ENCODE measurements at places on chromosomes 6 and 20.
A peak's percentile ranks its signal among the peaks of the same experiment; 100 is the strongest.

- DNase-seq: no peak
These were observed 52.1 kb downstream of the AIG1 start for GRCh38 chr6:143112837-143113236.

DNA sequence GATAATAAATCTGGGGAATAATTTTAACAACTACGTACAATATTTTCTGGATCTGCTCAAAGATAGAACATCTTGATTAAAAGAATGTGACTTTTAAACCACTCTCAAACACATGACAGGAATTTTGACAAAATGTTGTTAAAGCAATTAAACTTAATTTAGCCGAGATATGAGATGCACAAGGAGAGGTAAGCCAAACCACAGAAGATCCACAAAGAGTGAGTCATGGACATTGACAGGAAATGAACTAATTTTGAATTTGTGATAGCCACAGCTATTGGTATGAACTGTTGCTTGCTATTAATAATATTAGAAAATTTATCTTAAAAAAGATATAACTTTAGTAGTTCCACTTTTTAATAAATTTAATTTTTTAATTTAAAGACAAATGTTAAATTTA is 27.8 kb upstream of the VGLL2 start:
- no peak for DNase-seq

DNA sequence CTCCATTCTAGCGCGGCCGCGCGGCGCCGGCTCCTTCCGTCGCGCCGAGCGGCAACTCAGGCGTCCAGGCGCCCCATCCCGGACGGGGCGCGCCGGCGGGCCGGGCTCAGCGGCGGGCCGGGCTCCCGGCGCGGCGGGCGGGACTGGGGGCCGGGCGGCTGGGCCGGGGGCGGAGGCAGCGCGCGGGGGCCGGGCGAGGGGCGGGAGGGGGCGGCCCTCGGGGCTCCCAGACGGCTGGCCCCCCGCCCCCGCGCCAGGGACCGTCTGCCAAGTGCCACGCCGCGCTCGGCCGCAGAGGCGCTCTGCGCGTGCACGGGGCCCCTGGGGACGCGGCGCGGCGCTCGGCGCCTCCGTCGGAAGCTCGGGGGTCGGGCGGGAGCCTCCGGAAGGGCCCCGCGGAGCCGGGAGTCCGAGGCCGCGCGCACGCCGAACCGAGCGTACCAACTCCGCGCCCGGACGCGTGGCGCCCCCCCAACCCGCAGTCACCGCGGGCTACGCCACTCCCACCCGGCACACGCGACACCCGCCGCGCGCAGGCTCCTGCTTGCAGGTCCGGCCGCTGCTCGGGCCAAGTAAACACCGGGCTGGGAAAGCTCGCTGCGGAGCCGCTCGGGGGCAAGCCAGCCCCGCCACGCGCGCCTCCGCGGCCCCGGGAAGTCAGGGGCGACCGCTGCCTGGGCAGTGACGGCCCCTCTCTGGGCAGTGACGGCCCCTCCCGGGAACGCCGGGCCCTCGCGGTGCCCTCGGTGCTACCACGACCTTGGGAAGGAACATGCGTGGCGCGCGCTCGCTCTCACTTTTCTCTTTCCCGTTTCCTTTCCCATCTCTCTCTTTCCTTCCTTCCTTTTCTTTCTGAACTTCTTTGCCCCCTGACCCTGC is at the start of gene PREX1:
TSS of gene PREX1 (minus strand) at position 145 of the 879 bp plus-strand sequence. CDS start at position 6, 139 bp downstream.
- peak; percentile 78 for DNase-seq

DNA sequence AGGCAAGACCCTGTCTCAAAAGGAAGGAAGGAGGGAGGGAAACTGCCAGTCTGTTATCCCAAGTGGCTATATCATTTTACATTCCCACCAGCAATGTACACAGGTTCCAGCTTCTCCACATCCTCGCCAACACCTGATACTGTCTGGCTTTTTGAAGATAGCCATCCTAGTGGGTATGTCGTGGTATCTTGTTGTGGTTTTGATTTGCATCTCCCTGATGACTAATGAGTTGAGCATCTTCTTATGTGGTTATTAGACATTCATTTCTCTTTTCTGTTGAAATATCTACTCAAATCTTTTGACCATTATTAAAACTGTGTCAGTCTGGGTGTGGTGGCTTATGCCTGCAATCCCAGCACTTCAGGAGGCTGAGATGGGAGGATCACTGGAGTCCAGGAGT is 47.9 kb upstream of the ARID1B start:
- DNase-seq: no peak

DNA sequence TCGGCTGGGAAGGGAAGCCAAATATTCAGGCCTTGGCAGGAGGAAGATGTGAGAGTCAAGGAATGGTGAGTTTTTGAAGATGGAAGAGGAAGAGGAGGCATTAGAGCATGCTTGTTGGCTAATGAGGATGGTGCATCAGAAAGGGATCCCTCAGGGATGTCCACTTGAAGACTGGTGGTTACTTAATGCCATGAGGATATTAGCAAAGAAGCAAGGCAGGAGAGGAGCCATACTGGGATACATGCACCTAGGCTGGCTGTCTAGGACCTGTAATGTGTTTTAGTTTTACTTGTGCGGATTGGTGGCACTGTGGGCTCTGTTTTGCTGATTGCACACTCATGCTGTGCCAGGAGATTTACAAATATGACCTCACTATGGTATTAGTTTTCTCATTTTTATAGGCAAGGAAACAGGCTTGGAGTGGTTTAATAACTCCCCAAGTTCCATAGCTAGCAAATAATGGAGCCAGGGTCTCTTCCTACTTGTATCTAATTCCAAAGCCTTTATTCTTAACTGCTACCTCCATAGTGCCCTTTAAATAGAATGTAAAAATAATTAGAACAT is 37.8 kb downstream of the NCOA7 start:
- DNase-seq: no peak

GRCh38 chr6:139881728-139882211 is 507.3 kb upstream of the CITED2 start:
- DNase-seq: no peak

DNA sequence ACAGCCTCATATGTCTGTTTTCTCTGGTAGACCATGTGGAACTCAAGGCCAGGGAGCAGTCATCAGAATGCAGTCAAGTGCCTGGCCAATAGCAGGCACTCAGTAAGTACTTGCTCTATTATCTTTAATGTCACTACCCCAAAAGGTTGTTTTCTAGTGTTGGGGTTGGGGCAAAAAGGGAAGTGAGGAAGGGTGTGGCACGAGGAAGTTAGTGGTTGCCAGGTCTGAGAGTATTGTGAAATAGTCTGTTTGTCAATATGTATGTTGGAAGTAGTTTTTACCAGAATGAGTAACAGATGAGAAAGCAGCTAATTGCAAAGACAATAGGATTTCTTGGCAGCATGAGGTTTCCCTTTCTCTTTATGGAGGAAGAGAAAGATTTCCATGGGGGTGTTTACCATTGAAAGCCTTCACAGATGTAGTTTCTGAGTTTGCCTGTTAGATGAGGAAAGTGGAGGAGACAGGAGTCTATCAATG is 59.5 kb upstream of the ARMH2 start:
- peak; percentile 96 for DNase-seq

DNA sequence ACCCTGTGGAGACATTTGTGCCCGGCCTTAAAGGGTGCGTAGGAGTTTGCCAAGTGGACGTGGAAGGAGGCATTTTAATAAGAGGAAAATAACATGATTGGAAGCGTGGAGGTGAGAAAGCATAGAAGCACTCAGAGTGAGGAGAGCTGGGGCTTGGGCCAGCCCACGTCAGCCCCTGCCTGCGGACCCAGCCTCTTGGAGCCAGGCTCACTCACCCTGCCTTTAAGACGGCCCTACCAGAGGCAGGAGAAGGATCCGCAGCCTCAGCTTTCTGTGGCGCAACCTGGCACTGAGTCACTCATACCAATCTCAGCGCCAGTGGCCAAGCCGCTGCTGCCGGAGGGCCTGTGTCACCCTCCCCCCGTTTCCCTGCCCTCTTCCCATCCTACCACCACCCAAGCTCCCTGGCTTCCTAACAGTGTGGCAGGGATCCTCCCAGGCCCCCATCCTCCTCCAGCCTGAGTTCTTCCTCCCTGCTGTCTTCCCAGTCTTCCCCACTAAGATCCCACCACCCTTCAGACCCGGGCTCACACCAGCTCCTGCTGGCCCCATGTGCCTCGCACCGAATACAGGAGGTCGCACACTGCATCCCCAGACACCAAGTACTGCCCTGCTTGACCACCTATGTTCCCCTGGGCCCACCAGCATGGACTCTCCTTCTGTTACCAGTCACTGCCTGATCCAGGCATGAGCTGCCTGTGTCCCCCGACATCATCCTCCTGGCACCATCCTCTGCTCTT is 285.2 kb downstream of the UST start:
- DNase-seq: no peak

DNA sequence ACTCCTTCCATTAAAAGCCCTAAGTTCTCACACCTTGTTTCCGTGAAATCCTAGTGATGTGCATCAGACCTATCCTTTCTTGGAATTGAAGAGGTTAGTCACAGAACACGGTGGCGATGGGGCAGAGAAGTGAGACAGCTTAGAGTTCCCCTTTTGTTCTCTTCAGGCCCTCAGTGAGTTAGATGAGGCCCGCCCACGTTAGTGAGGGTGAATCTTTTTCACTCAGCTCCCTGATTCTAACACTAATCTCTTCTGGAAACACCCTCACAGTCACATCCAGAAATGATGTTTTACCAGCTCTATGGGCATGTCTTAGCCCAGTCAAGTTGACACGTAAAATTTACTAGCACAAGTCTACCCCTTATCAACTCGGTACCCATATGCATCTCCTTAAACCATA is 172.7 kb upstream of the NOX3 start:
- no peak for DNase-seq

DNA sequence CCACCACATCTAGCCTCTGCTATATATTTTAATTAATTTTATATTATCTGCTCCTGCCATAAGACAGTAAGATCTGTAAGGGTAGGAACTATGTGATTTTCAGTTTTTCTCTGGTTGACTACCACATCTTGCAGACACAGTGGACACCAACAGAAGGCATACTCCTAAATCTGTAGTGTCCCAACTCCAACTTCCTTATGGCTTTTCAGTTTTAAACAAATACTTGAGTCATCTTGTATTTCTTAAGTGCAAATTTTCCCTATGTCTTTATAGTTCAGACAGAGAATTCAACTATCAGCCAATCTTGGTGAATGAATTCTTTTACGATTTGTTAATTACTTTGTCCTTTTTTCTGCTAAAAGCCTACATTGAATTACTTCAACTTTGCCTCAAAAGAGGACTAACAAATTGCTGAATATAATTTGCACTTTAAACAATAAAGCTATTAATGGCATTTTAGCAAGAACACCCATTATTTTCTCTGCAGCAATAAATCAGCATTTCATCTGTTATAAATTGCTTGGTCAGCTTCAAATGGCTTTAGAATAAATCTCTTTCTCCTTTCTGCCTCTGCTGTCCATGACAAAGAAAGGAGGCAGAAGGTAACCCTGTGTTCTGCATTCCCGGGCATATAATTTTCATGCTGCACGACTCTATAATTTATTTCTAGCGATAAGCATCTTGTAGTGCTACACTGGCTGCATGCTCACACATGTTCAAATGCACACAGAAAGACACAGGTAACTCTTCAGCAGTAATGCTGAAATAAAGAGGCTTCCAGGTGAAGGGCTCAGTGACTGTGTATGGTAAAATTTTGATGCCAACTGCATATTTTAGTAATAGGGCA is 144.8 kb downstream of the BACH2 start:
- DNase-seq: no peak

- DNase-seq: no peak
These were observed 63.2 kb downstream of the UBR2 start for GRCh38 chr6:42627044-42627443.

GRCh38 chr6:38459291-38459690 is 180.4 kb downstream of the BTBD9 start:
- no peak for DNase-seq

DNA sequence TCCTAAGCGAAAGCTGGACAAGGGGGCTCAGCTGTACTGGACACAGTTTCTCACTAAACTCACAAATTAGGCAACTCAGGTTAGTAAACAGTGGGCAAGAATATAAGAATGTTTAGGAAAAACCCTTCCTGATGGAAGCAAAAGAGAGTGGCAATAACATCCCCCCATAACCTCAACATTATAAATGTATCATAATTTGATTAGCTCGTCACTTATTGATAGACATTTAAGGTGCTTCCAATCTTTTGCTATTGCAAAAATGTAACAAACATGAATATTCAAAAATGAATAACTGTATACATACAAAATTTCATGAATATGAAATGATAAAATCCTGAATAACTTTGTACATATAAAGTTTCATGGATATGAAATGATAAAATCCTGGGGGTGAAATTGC is 415.7 kb downstream of the EPM2A start:
- no peak for DNase-seq

- DNase-seq: no peak
These were observed 60.3 kb downstream of the ME1 start for GRCh38 chr6:83370567-83370966.

DNA sequence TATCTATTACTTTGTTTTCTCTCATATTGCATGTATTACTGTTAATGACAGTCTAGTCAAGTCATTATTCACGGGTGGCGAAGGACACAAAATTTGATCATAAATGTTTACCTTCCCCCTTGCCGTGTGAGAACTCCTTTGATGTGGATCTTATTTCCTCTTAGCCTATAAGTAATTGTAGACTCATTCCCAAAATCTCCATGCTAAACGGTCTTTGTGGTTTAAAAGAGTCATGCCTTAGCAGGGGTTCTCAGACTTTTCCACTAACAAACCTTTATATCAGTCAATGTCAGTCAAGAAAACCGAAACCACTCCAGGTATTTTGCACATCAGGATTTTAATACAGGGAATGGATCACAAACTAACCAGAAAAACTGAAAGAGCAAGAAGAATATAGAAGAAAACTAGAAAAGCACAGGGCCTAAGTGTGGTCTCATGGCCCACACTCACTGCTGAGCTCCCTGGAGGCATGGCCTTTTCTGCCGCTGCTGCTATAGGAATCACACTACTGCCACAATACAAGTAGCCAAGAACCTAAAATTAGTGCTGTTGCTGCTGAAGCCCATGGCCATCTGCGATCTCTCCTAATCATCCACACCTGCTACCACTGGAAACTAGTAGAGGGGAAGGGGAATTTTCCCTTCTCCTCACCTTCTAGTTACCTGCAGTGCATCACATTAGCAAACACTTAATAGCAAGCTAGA is 186.0 kb upstream of the POU3F2 start:
- DNase-seq: no peak

GRCh38 chr6:89250239-89250638 is 33.1 kb upstream of the GABRR1 start:
- DNase-seq: no peak

GRCh38 chr6:105573556-105573955 is 170.7 kb upstream of the PREP start:
- no peak for DNase-seq

DNA sequence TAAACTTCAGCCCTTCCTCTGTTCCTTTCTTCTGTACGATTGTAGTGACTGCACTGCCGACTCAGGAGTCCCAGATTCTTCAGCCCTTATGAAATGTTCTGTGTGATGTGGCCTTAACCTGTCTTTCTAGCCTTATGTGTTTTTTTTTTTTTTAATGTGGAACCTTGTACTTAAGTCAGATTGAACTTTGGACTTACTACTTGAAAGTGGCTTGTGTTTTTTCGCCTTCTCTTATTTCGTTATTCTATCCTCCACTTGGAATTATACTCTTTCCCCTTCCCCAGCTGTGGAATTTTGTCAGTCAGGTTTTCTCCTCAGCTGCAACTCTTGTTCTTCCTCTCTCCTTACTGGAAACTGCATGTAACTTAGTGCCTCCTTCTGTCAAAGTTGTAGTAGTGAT is 8.8 kb downstream of the CEP43 start:
- no peak for DNase-seq

Measured in CD14-positive monocyte (primary cell).